Cortex of kidney (tissue), 1 donor: ENCODE measurements at places on chromosomes 1 and 21.

DNA sequence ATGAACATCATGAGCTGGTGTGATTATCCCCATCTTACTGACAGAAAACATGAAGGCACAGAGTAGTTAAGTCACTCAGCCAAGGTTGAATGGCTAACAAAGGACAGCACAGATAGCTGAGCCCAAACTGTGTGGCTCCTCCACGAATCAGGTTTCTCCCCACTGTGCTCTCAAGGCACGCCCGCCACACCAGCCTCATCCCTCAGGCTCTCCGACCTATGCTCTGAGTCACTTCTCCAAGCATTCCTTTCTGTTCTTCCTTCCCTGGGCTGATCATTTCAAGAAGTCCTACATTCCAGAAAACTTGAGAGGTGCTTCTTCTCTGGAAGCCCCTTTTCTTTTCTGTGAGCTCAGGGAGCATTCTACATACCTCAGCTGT is 25.3 kb upstream of the SDC3 start:
- DNase-seq, result no peak

GRCh38 chr1:221718381-221719277 is 23.3 kb downstream of the DUSP10 start:
- no peak for DNase-seq

- no peak for DNase-seq
Observed at GRCh38 chr1:220219136-220219442, 53.2 kb downstream of the RAB3GAP2 start.

GRCh38 chr1:78839704-78840277 is 166.7 kb downstream of the ADGRL4 start:
- DNase-seq, result no peak

GRCh38 chr1:42186152-42186551 is 21.6 kb upstream of the GUCA2A start:
- DNase-seq, result no peak

DNA sequence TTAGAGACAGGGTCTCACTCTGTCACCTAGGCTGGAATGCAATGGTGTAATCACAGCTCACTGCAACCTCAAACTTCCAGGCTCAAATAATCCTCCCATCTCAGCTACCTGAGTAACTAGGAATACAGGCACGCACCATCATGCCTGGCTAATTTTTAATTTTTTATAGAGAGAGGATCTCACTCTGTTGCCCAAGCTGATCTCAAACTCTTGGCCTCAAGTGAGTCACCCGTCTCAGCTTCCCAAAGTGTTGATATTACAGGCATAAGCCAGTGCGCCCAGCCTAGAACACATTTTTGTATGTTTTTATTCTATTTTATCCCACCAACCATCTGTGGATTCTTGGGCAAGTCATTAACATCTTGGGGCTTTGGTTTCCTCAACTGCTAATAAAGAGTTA is 100.5 kb downstream of the AK5 start:
- no peak for DNase-seq

GRCh38 chr1:93442741-93443140 is 5.2 kb upstream of the FNBP1L start:
- no peak for DNase-seq

DNA sequence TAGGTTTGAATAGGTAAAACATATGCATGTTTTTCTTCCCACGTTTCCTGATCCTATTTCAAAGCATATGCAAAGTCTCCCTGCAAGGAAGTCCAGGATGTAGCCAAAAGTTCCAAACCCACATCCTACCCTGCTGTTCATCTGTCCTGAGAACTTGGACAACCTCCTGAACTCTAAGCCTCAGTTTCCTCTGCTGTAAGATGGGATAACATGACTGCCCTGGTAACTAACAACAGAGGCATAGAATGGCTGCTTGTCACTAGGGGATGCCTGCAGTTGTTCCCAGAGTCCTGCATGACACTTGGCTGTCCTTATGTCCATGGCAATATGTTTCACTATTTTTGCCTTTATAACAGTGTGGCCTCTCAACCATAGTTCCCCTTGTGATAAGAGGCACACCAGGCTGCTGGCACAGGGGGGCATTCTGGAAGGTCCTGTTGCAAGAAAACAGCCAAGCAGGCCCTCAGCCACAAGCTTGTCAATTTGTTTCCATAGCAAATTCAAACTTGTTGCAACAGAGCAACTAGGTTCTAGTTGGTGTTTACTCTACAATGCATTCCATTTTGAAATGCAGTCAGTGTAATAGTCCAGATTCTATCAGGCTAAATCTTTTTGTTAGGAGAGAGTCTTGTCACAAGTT is 1.5 kb upstream of the HDGF start:
- DNase-seq, result no peak

DNA sequence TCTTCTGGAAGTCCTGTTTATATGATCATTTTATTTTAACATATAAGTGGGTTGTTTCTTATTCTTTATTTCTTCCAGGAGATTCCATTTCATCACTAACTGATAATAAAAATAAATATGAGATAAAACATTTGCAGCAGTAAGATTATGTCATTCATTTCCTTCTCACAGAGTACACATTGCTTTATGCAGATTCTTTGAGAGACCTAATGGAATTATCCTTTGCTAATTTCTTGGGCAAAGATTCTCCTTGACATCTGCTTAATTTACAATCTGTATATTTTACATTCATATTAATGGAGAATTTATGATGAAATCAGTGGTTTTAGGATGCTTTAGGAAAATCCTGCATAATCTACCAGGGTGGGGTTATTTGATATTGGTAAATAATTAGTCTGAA is 60.6 kb downstream of the PTBP2 start:
- no peak for DNase-seq

DNA sequence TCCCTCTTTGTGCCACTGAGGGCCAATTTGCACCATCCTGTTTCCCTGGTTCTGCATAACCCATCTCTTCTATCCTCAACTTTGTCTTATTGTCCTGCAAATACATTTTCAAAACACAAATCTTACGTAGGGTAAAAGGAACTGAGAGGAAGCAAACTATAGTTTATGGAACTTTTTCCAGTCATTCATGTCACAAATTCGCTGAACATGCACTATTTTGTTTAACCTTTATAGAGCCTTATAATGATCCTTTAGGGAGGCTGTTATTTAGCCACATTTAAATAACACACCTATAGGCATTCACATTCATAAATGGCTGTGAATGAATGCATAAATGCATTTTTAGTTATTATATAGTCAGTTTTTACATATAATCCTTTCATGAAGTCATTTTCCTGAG is 85.0 kb downstream of the PLPPR5 start:
- no peak for DNase-seq

- no peak for DNase-seq
Observed at GRCh38 chr1:112508278-112509004, at the start of gene WNT2B. Gene WNT2B, plus strand, starts transcription at chr1:112508965. Its CDS starts 298 bp downstream, at chr1:112509263.

- DNase-seq, result no peak
Observed at GRCh38 chr1:30895382-30895943, 13.1 kb downstream of the SDC3 start.

- DNase-seq, result no peak
Observed at GRCh38 chr1:34753163-34753562, 1.7 kb upstream of the GJB5 start.

GRCh38 chr1:226279498-226279897 is 29.5 kb downstream of the LIN9 start:
- DNase-seq, result no peak

DNA sequence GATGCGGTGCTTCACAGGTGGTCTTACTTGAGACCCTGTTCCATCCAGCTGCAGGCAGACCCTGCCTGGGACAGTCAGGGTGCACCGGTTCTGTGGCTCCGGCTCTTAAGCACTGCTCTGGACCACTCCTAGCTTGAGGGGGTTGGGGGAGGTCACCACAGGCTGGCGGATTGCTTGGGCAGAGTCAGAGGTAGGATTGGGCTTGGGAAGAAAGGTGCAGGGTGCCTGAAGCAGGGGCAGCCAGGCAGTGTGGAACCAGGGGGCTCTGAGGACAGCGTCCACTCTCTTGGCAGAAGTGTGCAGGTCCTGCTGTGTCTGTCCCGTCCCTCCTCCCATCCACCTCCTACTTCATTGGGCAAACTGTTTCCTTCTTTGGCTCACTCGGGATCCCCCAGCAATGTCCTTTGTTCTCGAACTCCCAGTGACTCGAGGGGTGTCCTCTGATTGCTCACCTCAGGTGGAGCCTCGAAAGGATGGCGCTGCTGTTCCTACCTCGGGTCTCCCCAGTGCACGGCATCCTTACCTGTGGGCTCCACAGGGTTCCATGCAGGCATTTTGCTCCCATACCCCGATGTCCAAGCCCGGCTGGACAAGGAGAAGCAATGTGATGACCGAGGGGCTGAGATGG is 1.7 kb downstream of the PDXK start:
- DNase-seq, result no peak

DNA sequence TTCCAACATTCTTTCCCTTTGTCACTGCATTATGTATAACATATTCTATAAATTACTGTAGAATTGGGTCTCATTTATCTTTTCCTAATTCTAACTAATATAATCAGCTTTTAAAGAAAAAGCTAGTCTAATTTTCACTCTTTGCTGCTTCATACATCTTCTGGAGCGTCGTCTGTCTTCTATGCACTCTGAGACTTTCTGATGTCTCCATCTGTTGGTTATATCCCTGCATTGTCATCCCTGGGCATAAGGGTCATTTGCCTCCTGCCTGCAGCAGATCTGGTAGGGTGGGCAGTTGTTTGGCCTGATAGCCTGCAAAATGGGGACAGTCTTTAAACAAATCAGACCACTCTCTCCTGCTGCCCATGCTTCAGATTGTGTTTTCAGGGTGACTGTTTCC is 40.8 kb upstream of the DYNLT5 start:
- no peak for DNase-seq

DNA sequence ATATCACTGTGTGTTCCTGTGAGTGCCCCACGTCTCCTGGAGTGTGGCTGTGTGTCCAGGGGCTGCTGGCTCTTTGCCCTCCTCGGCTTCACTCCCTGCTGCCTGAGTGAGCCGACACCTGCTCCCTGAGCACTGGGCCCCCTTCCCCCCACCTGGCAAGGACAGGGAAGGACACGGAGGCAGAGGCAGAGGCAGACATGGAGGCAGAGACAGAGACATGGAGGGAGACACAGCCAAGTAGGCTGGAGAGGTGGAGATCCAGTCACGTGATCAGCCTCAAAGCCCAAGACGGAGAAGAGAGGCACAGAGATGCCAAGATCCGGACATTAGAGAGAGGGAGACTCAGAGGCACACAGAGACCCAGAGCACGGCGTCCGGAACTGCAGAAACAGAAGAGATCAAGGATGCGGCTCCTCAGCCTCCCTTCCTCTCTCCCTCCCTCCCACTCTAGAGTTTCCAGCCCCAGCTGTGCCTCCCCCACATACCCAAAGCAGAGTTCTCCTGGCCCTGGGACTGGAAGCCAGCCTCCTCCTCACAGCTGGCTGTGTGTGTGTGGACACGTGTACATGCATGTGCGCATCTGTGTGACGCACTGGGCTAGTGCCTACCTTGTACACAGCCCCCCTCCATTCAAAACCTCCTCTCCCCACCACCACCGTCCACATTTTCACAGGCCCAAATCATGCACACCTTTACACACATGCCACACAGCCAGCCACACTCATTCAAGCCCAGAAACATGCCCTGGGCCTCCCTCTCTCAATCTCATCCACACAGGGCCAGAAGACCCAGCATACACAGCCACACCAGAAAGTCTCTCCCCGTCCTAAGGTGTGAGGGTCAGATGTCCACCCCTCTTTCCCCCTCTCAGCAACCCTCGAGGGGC is 39.1 kb upstream of the WASF2 start:
- DNase-seq, result no peak

- DNase-seq, result no peak
Observed at GRCh38 chr1:206068314-206068713, 15.3 kb downstream of the RHEX start.

DNA sequence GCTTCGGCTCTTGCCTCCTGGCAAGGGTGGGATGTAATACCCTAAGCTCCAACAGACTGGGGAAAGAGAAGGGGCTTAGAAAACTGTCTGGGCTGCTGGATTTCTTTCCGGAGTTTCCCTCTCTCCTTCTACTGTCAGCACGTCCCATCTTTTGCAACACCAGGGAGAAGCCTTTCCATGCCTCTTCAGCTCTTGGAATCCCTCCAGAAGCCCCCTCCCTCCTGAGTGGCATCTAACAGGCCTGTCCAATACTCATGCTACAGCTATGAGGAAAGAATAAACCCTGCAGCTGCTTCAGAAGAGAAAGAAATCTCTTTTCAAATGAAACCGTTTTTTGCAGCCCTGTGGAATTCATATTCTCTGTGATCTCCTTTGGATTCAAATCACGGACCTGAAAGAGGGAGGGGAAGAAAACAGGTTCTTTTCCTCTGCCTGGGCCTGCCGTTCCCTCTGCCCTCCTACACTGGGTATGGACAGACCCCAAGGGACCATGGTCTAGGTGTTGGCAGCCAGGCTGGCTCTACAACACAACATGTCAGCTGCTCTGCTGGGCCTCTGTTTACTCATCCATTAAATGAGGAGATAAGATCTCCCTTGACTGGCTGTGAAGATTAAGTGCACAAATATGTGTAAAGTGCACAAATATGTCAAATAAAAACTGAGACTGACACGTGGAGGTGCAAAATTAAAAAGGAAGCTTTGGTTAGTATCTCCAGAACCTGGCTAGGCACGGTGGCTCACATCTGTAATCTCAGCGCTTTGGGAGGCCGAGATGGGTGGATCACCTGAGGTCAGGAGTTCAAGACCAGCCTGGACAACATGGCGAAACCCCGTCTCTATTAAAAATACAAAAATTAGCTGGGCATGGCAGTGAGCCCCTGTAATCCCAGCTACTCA is 6.0 kb upstream of the CAPN2 start:
- DNase-seq, result no peak

- no peak for DNase-seq
Observed at GRCh38 chr1:22457345-22457744, 5.7 kb downstream of the ZBTB40 start.

- no peak for DNase-seq
Observed at GRCh38 chr1:44613941-44614340, 60.3 kb downstream of the TMEM53 start.

GRCh38 chr1:31399976-31400375 is 13.0 kb upstream of the SERINC2 start:
- no peak for DNase-seq

GRCh38 chr1:181490276-181490675 is 7.0 kb downstream of the CACNA1E start:
- no peak for DNase-seq

DNA sequence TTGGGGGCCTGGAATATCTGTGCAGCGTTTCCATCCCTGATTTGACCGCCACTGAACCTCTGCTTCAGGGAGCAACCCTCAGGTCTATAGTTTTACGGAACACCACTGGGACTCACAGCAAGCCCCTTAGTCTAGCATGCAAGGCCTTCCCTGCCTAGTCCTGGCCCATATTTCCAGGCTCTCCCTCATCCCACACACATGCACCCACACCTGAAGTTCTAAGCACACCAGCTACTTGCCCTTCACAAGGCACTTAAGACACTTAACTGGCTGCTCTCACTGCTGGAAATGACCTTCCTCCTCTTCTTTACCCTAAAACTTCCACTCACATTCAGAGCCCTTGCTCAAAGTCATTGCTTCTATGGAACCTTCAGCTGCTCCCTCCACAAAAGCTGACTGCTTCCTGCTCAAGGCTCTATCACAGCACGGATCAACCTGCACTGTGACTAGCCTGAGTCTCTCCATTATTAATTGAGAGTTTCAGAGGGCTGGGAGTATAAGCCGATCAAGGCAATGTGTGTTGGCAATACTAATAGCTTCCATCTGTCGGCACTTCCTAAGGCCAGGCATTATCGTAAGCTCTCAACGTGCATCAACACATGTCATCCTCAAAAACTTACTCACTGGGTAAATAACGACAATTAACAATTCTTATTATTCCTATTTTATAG is 84.3 kb downstream of the RRAGC start:
- no peak for DNase-seq

GRCh38 chr1:208686592-208686991 is 442.4 kb upstream of the PLXNA2 start:
- DNase-seq, result no peak
